ENCODE measurements at places on chromosomes 4 and X.

- no peak for DNase-seq
Observed at GRCh38 chr4:87258677-87259076, 38.3 kb upstream of the KLHL8 start.

DNA sequence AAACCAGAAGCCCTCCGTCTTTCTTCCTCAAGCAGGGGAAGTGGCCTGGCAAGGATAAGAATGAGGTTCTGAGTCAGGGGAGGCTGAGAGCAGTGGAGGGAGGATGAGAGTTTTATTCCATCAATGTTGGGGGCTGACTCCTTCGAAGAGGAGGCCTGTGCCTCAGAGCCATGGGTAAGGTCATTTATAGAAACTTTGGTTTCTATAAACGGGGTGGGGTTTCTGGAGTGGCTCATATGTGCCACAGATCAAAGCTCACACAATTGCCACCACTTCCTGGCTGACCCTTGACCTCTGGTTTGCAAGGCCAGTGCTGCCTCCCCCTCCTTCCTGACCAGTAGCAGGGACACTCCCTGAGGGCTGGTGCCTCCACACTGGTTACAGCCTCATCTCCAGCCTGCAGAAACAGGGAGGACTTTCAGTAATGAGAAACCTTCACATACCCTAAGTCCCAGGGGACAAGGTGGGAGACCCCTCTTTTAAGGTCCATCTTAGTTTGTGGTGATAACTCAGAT, 166.0 kb downstream of the PDGFRA start:
- DNase-seq, result no peak

- no peak for DNase-seq
Observed at GRCh38 chrX:23919706-23920320, 12.0 kb downstream of the CXorf58 start.

DNA sequence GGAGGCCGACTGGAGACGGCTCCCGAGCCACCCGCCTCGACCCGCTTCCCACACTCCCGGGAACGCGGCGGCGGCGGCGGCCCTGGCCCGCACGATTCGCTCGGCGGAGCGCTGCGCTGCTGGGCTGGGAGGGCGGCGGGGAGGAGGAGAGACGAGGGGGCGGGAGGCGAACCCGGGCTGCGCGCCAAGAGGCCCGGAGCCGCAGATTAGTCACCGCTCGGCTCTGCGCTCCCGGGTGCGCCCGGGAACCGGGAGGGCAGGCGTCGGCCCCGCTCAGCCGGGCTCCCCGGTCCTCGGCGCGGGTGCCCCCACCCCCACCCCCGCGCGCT, 11.2 kb upstream of the BCOR start:
- DNase-seq, result peak; percentile 88

DNA sequence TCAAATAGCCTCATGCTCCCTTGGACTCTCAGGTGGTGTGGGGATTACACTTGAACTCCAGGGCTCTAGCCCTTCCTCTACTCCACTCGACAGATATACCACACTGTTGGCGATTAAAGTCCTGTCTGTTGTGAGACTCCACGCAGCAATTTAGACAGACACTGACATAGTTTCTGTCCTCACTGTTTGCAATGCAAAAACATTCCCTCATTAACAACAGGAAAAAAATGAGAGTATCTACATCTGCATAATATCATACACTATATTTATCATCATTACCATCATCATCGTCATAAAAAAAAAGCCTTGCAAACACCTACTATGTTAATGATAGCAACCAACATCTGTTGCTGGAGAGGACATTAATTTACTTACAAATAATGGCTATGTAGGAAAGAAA, 132.4 kb downstream of the RASL11B start:
- DNase-seq, result no peak

- peak; percentile 26 for DNase-seq
Observed at GRCh38 chr4:1503583-1504471, 97.6 kb upstream of the NKX1-1 start.

GRCh38 chr4:38174801-38175200, 214.6 kb downstream of the PTTG2 start:
- DNase-seq, result no peak

GRCh38 chrX:137031039-137031438, 2.8 kb downstream of the GPR101 start:
- no peak for DNase-seq

DNA sequence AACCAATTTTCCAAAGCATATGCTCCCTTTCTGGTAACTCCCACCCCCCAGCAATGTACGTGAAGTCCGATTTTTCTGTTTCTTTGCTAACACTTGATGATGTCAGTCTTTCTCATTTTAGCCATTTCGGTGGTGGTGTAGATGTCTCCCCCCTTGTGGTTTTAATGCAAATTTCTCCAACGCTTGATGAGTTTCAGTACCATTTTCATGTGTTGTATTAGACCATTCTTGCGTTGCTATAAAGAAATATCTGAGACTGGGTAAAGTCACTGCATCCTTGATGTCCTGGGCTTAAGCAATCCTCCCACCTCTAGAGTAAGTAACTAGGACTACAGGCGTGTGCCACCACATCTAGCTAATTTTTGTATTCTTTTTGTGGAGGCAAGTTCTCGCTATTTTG, 148.4 kb upstream of the VCX3A start:
- no peak for DNase-seq

DNA sequence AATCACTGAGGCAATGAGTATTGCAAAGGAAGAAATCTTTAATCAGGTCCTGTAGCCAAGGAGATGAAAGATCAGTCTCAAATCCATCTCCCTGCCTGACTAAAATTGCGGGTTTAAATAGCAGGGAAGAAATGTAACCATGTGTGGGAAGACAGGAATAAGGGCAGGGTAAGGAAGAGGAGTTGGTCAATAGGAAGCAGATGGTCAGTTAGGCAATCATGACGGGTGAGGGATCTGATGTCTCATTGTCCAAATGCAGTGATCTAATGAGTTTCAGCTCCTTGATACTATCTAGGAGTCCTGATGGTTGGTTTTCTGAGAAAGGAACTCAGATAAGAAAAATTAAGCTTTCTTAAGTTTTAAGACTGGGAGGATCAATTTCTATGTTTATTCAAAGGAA, 200.8 kb downstream of the SPATA18 start:
- no peak for DNase-seq

GRCh38 chr4:170884969-170885570, 795.3 kb upstream of the AADAT start:
- DNase-seq, result no peak

GRCh38 chrX:74510401-74510800, 89.1 kb downstream of the SLC16A2 start:
- DNase-seq, result no peak

- no peak for DNase-seq
Observed at GRCh38 chrX:125219852-125220251, 99.8 kb upstream of the TEX13C start.

- no peak for DNase-seq
Observed at GRCh38 chr4:25527034-25527433, 128.6 kb upstream of the SLC34A2 start.

GRCh38 chr4:2339458-2340271, 77.8 kb upstream of the MXD4 start:
- DNase-seq, result peak; percentile 24

GRCh38 chr4:113060853-113061252, 11.4 kb downstream of the ANK2 start:
- no peak for DNase-seq

- no peak for DNase-seq
Observed at GRCh38 chrX:154799556-154800348, 5.5 kb downstream of the MPP1 start.

GRCh38 chr4:177489471-177490246, 47.4 kb upstream of the AGA start:
- no peak for DNase-seq

- no peak for DNase-seq
Observed at GRCh38 chrX:18227458-18227857, 6.8 kb upstream of the BEND2 start.

DNA sequence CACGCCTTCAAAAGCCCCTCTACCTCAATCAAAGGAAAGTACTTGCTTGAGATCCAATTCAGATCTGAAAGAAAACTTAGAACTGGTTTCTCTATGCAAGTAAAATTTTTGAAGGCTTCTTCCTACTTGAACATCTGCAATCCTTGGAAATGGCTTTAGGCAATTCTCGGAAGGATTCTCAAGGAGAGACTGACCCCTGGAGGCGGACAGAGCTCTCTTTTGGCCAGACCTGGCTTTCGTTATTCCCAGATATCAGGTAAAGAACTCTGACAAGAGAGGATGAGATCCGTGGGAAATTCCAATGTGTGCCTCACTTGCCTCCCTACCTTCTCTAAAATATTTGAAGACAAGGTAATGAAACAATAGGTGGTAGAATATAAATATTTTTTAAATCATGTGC, 670.3 kb upstream of the FAM241A start:
- no peak for DNase-seq

DNA sequence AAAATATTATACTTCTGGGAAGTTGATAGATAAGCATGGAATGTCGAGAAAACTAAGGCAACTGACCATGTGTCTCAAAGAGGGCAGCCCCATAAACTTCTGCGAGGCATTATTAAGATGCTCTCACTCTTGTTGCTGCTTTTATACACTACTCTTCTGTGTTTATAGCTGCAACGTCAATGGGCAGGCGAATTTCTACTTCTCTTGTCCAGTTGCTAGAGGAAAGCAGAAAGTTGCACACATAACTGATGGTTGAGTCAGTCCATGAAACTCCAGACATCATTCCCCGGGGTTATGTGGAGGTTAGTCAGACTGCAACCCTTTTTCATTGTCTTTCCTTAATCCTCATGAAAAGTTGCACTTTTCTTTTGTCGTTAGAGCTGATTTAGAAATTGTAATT, 39.8 kb downstream of the VCX3B start:
- no peak for DNase-seq

DNA sequence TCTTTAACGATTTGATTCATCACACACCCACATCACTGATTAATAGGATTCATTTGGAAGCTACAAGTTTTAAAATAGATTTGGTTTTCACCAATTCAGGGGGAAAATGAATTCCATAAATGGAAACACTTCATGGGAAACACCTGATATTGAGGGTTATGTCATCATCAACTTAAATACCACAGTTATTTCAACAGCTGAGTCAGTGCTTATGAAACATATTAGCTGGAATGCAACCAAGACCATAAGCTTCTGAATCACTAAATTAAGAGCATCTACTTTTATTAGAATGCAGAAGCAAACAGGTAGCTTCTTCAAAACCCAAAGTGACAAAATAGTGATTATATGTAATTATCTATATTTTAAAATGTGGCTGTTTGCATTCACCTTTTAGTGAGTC, 207.8 kb upstream of the DCAF8L1 start:
- no peak for DNase-seq

DNA sequence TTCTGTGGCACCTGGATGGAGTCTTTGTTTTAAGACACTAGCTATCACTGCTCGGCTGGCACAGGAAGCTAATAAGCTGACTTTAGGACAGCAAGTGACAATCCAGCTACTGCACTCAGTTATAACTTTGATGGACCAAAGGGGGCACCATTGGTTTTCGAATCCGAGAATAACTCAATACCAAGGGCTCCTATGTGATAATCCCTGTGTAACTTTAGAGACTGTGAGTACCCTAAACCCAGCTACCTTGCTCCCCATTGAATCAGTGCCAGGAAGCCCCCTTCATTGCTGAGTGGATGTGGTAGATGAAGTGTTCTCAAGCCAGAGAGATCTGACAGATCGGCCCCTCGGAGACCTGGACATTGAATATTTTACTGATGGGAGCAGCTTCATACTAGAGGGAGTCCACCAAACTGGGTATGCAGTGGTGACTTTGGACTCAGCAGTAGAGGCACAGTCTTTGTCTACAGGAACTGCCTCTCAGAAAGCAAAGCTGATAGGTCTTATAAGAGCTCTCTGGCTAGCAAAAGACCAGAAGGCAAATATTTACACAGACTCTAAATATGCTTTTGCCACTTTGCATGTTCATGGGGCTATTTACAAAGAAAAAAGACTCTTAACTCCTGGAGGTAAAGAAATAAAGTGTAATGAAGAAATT, 35.5 kb upstream of the UGT2B7 start:
- DNase-seq, result no peak

DNA sequence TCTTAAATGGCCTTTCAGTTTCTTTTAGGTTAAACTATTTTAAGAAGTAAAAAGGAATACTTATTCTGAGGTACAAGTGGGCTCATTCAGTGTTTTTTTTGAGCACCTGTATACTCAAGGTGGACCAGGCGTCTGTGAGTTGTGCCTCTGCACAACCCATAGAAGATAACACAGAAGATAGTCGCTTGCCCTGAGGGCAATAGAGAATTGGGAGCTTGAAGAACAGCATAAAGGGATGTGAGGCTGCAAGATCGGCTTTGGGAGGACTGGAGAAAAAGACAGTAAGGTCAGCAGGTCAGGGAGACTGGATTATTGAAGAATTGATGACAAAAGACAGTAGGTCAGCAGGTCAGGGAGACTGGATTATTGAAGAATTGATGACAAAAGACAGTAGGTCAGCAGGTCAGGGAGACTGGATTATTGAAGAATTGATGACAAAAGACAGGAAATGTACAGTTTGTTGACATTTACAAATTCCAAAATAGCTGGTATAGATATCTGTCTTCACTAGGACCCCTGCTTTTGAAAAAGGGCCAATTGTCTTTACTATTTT, 3.1 kb downstream of the CPE start:
- DNase-seq, result no peak

DNA sequence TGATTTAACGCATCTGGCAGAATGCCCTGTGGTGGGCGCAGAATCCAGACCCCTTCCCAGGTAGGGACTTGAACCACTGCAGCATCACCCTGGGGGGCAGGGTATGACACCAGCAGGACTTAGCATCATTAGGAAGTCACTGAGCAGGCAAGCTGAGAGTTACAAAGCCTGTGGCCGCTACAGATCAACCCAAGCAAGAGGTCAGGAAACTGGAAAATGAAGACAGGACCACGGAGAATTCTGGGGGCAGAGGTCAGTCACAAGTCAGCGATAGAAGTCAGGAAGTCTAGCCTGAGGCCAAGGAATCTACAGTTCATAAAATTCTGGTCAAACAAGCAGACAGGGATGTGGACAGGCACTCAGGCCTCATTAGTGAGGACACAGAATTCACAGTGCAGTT, 108.4 kb downstream of the CHIC2 start:
- DNase-seq, result no peak

GRCh38 chrX:39983715-39984114, 114.0 kb downstream of the BCOR start:
- DNase-seq, result no peak

GRCh38 chrX:25544641-25545040, 528.9 kb upstream of the ARX start:
- DNase-seq, result no peak

DNA sequence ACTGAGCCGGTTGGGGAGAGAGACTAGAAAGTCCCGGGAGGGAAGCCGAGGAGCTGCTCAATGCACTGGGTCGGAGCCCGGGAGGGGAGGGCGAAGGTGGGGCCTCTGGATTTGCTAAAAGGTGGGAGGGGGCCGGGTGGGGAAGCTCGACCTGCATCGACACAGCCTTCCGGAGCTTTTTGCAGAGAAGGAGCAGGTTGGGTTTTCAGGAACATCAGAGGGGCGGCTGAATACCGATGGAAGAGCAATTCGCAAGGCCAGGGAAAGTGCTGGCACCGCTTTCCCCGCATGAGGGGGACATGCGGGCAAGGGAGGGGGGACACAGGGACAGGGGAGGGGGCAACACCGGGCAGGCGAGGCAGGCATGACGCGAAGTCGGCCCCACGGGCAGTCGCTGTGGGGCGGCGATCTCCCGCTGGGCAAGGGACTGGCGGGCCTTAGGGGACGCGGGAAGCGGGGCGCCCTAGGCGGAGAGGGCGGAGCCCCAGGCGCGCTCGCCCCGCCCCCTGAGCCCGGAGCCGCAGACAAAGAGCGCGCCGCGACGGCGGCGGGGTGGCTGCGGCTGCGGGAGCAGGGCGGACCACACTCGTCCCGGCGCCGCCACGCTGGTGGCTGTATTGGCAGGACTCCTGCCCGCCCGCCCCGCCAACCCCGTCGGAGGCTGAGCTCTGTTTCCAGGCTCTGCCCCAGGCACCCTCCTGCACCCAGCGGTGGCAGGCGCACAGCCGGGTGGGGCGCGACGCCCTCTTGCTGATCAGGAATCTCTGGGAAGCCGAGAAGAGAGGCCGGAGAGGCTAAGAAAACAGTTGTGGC, 11.6 kb downstream of the PDZD4 start:
- DNase-seq, result peak; percentile 74

Measured in left ventricle myocardium superior (tissue), 1 donor.